ENCODE measurements at places on chromosomes 11 and 22.
A peak's percentile ranks its signal among the peaks of the same experiment; 100 is the strongest.

DNA sequence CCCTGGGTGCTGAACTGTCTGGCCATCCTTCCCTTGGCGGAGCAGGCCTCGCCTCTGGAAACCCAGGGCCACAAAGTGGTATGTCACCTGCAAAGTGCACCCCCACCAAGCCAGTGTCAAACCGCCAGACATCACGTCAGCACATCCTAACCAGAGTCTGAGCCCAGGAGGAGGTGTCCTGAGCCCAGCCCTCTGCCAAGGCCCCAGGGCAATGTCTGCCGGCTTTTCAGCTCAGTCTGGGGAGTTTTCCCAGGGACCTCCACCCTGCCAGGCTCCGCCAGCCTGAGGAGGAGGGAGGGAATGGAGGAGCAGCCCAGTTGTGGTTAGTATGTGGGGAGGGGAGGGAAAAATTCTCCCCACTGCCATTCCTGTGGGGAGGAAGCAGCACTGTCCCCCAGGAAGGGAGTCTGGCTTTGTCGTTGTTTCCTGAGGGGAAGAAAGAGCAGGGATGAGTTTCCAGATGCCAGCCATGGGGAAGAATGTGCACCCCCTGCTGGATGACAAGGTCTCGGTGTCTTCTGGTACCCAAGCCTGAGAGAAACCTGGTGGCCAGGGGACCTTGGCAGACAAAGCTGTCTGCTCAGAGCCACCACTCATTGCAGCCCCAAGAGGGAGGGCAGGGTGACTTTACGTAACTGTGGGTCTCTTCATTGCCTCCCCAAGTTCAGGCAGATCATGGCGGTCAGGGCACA, 81.4 kb upstream of the CD82 start:
- no peak for DNase-seq

DNA sequence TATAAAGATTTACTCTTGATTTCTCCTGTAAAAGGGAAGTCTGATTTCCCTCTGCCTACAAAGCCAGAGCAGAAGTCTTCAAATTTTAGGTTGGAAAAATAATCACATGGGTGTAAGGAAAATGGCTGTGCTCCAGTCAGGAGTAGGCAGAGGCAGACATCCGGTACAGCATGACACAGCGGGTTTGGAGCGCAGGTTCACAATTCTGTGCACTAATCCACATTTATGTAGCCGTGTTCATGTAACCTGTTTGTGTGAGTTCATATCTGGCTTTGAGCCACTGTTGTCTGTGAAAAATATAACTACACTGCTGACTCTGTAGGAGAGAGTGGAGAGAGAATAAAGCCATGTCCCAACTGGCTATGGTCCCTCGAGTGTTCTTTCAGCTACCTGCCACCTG, 248.0 kb downstream of the CASP12 start:
- DNase-seq, result no peak

DNA sequence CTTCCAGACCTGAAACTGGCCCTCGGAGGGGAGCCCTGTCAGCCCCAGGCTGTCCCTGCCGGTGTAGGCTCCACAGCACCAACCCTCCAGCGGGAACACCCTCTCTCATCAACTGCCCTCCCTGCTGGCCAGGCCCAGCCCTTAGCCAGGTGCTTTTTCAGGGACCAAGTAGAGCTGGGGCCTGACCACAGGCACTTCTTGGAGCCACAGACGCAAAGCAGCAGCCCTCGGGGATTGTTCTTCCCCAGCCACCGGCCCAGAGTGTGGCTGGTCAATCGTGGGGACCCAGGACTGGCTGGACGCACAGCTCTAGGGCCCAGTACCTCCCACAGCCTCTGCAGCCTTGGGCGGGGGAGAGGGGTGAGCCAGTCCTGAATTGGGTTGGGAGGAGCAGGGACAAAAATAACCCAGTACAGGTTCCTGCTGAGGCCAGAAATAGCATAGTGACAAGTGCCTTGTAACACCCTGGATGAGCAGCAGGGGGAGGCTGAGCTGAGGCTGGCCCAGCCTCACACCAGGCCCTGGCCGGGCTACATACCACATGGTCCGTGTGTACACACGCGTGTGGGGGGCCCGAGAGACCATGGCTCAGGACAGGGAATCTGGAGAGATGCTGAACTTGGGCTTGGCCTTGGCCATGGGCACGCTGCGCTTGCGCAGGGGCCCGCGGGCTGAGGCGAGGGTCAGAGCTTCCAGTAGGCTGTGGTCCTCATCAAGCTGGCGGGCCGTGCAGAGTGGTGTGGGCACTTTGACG, 2.0 kb downstream of the KCNJ11 start:
- DNase-seq, result peak; percentile 20

GRCh38 chr22:24338726-24339451, 68.3 kb downstream of the SPECC1L start:
- DNase-seq, result no peak

- peak; percentile 99 for DNase-seq
Measured at GRCh38 chr11:68839054-68839865, 2.5 kb downstream of the CPT1A start.

GRCh38 chr11:126748793-126749192, 251.8 kb downstream of the KIRREL3 start:
- DNase-seq, result no peak

- DNase-seq, result no peak
Measured at GRCh38 chr11:6201481-6201880, 2.5 kb downstream of the OR52W1 start.

DNA sequence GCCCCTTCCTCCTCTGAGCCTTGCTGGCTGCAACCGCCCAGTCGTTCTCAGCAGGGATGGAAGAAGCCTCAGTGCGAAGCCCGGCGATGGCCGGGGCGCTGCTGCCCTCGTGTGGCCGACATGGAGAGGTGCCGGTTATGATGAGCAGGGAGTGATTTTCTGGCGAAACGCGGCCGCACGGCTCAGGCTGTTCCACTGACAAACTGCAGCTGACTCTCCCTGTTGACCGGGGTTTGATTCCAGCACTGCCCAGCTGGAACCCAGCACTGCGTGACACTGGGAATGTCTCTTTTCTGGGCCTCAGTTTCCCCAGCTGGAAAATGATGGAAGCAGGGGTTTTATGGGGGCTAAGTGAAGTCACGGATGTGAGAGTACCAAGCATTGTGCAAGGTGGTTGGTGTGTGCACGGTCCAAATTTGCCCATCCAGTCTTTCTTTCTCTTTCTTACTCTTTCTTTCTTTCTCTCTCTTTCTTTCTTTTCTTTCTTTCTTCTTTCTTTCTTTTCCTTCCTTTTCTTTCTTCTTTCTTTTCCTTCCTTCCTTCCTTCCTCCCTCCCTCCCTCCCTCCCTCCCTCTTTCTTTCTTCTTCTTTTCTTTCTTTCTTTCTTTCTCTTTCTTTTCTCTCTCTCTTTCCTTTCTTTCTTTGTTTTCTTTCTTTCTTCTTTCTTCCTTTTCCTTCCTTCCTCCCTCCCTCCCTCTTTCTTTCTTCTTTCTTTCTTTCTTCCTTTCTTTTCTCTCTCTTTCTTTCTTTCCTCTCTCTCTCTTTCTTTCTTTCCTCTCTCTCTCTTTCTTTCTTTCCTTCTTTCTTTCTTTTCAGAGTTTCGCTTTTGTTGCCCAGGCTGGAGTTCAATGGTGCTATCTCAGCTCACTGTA, 25.8 kb upstream of the MPPED1 start:
- peak; percentile 48 for DNase-seq

- DNase-seq, result no peak
Measured at GRCh38 chr11:122261546-122261945, 145.5 kb upstream of the BLID start.

DNA sequence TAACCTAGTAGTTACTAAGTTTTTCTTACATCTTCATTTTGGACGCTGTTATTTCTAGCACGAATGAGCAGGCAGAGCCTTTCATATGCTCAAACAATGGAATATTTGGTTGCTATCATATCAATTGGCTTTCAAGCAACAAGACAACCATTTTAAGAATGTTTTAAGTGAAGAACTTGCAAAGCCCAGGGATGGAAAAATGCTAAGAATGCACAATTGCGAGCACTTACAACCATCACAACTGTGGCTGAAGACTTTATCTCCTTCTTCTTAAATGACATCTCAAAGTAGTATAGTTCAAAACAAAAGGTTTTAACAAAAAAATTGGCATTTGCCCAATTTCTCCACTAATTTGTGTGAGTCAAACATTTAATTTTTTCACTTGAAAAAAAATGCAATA, 8.3 kb upstream of the MMP1 start:
- no peak for DNase-seq

DNA sequence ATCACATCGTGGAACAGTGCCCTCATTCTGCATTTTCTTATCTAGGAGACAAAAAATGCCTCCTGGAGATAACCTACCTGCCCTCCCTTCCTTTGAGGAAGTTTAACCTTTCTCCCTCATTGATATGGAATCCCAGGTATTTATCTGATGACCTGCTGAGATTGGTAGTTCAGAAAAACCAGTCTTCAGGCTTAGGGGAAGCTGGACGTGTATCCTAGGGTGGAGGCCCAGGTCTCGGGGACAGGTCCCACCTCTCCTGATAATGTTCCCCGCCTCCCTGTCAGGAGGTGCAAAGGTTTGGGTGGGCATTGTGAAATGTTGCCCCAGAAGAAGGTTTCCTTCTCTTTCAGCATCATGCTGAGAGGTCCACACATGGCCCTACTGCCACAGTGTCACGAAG, 186.9 kb upstream of the NAV2 start:
- no peak for DNase-seq

GRCh38 chr11:16605389-16605893, 133.0 kb upstream of the C11orf58 start:
- no peak for DNase-seq

DNA sequence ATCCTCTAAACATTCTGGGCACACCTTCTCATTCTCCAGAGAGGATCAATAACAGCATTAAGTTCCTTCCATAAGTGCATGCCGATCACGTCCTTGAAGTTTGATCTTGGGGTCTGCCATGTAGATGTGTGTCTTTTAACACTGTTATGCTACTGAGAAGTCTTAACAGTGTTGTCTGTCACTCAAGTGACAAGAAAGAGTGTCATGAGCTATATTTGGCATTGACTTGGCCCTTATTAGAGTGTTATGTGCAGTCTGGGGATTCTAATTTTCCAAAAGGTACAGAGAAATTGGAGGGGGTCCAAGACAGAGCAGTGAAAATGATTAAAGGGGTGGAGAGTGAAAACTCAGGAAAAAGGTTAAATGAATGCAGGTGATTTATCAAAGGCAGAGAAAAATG, 107.1 kb upstream of the OPCML start:
- no peak for DNase-seq

DNA sequence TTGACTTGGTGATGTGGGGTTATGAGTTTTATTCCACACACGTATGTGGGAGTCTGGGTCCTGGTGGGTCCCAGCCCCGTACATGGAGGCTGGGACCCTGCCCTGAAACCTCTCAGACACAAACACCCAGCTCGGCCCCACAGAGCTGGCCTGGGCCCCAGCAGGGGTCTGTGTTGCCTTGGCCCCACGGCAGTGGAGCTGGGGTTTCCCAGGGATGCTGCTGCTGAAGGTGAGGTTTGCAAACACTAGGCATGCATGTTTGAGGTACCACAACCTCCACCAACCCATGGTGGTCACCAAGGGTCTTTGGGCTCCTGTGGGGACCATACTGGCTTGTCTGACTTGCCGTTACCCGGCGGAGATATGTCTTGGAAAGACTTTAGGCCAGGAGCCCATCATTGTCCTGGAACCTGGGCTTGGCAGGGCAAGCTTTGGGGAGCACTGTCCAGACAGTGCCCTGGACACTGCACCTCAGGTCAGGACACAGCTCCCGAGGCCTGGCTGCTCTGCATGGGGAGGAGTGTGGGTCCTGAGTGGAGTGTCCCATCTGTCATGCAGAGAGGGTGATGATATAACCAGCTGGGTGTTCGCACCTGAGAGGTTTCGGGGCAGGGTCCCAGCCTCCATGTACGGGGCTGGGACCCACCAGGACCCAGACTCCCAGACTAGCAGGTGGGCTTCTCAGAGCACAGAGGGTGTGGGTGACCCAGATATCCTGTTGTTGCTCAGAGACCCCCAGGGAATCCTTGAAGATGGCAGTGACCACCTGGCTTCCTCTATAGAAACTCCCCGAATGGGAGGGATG, 63.3 kb downstream of the KCNQ1 start:
- DNase-seq, result no peak

GRCh38 chr11:32121012-32121411, 30.1 kb downstream of the RCN1 start:
- DNase-seq, result no peak

DNA sequence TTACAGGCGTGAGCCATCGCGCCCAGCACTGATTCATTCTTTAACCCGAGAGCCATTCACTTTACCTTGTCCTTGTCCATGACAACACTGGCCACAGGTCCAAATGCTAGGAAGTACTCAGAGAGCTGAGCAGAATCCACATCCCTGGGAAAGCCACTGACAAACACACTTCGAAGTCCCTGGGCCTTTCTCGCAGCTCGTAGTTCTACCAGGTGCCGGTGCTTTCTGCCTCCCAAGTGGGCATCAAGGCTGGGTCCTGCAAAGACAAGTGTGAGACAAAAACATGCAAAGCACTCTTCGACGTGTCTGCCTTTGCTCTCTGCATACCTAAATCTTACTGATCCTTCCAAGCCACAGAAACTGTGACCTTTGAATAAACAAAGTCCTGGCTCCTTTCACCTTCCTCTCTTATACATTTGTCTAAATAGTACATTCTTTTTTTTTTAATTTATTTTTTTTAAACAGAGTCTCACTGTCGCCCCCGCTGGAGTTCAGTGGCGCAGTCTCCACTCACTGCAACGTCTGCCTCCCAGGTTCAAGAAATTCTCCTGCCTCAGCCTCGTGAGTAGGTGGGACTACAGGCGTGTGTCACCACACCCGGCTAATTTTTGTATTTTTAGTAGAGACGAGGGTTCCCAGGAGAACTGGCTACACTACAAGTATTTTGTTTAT, 2.2 kb downstream of the TUT1 start:
- no peak for DNase-seq

DNA sequence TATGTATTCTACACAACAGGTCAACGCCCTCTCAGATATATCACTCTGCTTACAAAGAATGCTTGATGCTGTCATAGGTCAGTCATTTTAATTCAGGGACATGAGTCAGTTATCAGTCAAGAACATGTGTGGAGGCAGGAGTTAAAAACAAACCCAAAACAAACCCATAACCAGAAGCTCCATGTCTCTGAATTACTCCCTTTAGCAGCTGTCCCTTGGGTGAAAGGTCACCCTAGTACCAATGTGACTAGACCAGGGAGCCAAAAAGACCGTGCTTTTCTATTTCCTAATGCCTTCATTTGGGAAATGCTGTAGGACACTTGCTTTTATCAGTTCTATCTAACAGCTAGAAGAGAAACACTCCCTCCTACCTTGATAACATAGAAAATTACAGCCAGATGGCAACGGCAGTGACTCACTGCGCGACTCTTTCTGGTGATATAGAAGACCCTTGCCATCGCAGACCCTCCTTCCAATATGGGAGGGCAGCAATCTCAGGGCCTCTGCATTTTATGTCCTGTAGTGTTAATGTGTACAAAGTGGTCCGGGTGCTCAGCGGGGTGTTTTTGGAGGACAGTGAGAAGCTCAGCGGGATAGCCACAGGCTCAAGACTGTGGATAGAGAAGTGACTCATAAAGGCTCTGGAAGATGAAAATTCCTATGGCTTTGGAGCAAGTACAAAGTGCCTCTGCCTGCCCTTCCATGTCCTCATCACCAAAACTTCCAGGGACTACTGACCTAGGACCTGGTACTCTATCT, 24.8 kb downstream of the APOL5 start:
- no peak for DNase-seq

DNA sequence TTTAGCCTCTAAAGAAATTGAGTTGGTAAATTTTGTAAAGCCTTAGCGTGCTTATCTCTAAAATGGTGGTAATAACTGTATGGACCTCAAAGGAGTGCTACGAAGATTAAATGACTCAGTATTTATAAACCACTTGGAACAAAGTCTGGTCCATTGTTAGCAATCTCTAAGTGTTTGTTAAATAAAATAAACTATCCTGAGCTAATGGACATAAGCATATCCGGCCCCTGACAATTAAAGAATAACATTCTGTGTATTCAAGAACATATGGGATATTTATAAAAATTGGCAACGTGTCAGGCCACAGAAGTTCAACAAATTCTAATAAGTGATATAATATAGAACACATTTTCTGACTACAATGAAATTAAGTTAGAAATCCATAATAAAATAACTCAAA, 71.0 kb downstream of the MYEOV start:
- no peak for DNase-seq

All from KG1 (cell line).